ENCODE measurements at places on chromosomes 1 and 21.

DNA sequence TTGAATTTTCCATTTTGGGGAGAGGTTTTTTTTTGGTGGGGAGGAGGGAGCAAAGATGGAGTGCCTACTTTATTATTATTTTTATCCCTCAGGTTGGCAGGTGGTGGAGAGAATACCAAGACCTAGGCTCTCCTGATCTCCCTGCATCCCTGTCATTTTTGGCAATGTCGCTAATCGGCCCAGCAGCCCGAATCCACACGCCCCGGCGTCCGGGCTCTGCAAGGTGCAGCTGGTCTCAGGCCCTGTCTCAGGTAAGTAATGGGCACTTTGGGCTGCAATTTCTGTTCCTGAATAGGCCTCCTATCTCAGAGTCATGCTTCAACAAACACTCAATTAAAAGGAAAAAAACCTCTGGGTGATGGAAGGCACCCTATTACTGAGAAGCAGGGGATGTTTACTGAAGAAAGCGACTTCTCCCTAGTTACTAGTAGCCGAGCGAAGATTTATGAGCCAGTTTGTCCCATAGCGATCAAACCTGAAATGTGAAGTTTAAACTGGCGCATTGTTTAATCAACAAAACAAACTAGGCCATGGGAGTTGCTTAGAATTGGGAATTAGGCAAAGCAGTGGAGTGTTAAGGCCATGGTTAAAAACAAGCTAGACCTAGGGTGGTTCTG is 137.8 kb downstream of the RWDD3 start:
- no peak for DNase-seq

- DNase-seq, result no peak
Observed at GRCh38 chr1:8516793-8517556, 199.1 kb downstream of the SLC45A1 start.

- DNase-seq, result no peak
Observed at GRCh38 chr1:4308806-4309205, 345.6 kb upstream of the AJAP1 start.

GRCh38 chr1:63773815-63774616 is at the start of gene ROR1:
ROR1 (plus strand) TSS chr1:63774017.
- no peak for DNase-seq

- DNase-seq, result no peak
Observed at GRCh38 chr1:6634371-6635052, 9.8 kb downstream of the THAP3 start.

DNA sequence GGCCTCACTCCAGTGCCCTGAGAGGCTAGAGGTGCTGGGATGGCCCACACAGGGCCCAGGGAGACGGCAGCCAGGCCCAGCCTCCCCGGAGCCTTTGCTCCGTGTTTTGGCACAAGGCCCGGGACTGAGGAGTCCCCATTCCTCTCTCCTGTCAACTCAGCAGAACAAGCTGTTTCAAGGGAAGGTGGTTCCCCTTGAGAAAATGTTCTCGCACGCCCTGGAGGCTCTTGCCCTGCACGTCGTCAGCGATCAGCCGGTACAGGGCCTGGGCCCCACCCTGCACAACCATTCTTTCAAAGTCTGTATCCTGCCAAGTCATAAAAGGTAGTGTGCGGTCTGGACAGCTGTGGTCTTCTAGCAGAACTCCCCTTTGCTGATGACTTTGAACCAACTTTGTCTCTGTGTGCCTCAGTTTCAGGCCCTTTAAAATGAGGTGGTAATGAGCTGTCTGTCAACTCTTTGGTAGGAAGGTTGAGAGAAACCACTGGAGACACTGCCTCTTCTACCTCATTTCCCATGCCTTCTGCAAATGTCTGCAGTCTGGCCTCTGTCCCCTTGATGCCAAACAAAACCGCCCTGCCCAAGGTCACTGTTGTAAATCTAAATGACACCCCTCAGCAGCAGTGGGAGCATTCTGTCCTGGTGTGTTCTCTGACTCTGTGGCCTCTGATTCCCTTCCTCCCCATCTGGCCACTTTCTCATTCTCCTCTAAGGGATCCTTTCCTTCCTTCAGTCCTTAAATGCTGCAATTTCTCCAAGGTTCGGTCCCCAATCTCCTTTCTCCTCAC is 138.6 kb upstream of the JUN start:
- no peak for DNase-seq

All from stimulated activated CD8-positive, alpha-beta memory T cell treated with anti-CD3 and anti-CD28 coated beads, Interleukin-4, amount 100 ng/mL, for 4 hours (primary cell).